ENCODE measurements at places on chromosomes 5 and 9.

DNA sequence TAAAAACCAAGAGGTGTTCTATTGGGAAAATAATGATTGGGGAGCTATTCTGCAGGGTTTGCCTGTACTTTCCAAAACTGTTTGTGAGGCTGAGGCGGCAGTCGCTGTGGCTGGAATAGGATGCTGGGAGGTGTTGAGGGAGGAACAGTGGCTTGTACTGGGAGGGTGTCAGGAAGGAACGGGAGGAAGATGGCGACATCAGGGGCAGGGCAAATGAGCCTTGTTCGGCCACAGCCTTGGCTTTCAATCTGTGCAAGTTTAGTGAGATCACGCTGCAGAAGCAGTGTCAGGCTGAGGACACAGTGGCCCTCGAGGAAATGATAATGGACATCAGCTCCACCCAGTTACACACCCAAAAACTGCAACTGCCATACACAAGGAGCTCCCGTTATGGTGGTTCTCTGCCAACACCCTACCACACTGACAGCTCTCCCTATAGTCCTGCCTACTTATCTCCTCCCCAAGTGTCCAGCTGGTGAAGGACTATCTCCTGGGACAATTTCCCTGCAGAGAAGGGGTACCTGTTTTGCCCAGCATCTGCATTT, 27.3 kb downstream of the KIF2A start:
- DNase-seq, result no peak

DNA sequence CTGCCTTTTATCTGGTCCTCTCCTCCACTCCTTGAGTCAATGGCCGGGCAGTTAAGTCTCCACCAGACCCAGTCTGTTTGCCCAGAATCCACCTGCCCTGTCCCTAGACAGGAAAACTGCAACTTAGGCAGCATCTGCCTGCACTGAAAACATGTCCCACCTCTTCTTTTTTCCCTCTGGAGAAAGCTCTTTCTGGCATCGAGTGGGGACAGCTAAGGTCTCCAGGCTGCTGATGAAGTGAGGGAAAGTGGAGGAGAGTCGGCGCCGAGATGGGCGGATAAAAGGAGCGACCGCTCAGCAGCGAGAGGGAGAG, 243 bp upstream of the SHISAL2B start:
- DNase-seq, result no peak

DNA sequence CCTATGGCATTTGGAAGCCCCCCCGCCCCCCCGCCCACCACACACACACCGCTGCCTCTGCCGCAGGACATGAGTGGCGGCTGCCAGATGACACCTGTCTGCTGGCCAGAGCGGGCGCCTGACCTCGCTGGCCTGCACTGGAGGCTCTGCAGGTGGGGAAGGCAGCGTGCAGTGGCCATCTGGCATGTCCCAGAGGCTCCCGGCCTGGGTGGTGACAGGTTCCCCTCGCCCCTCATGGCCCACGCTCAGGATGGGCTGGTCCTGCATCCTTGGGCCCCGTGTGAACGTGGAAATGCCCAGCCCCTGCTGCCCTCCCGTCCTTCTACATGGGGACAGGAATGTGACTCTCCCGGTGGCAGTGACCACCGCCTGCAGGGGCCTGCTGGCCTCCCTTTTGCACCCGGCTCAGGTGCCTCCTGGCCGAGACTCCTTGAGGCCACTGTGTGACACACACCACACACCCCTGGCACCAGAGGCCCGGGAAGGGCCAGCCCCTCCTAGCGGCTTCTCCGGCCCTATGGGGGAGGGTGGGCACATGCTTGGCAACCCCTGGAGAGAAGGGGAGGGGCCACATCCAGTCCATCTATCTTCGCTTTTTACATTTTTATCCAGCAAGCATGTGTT, 30.3 kb downstream of the IRX4 start:
- no peak for DNase-seq

DNA sequence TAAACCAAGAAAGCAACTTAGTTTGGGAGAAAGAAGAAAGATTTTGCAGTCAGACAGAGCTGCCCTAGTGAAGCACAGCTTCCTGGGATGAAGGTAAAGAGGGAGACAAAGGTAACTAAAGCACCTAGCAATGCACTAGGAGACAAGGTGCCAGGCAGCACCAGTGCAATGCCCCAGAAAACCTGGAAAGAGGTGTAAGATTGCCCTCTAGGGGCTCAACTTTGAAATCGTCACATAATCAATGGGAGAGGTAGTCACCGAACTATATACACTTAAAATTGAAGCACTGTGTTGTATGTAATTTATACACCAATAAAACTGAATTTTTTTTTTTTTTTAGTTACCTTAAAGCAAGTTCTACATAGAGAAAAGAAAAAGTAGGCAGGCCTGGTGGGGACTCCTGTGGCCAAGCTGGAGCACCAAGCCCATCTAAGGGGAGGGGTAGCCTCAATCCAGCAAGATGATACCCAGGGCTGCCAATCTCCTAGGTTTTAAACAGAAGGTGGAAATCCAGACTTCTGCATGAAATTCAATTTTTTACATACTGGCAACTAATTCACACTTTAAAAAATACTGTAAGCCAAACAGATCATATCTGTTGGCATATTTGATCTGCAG, 48.2 kb downstream of the CDK5RAP2 start:
- DNase-seq, result no peak

GRCh38 chr5:64164166-64164565, 1.5 kb upstream of the RNF180 start:
- no peak for DNase-seq

- no peak for DNase-seq
Observed at GRCh38 chr5:168950241-168950951, 350.5 kb downstream of the SLIT3 start.

- DNase-seq, result no peak
Observed at GRCh38 chr9:109213285-109214121, 46.5 kb upstream of the FRRS1L start.

- no peak for DNase-seq
Observed at GRCh38 chr5:89377767-89378455, 494.9 kb upstream of the MEF2C start.

- no peak for DNase-seq
Observed at GRCh38 chr9:128393145-128393775, 22.1 kb downstream of the URM1 start.

DNA sequence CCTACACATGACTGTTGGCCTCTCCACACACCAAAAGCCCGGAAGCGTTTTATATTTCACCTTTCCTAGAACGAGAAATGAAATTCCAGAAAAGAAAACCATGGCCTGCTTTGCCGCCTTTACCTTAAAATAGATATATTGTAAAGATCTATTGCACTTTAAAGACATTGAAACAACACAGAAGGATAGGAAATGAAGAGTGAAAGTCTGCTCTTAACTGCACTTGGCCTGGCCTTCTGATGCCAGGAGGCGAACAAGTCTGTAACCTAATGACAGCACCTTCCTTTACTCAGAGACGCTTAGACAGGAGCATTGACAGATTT, 6.7 kb downstream of the PRDM6 start:
- no peak for DNase-seq

DNA sequence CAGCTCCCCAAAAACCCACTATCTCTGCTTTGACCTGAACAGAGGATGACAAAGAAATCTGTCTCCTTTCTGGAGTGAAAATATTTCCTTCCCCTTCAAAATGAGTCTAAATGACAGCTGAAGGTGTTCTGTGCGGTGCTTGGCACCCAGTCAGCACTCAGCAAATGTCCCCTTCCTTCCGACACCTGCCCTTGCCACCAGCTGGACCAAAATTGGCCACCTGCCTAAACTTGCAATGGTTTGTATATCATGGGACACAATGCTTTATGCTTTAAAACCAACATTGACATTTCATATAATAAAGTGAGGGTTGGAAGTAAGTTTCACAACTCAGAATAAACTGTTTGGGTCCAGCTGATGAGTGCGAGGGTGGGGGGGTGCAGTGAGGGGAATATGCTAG, 7.5 kb upstream of the TTC1 start:
- DNase-seq, result no peak
